AG10803 (cell line): ENCODE measurements at places on chromosomes 6 and 20.

DNA sequence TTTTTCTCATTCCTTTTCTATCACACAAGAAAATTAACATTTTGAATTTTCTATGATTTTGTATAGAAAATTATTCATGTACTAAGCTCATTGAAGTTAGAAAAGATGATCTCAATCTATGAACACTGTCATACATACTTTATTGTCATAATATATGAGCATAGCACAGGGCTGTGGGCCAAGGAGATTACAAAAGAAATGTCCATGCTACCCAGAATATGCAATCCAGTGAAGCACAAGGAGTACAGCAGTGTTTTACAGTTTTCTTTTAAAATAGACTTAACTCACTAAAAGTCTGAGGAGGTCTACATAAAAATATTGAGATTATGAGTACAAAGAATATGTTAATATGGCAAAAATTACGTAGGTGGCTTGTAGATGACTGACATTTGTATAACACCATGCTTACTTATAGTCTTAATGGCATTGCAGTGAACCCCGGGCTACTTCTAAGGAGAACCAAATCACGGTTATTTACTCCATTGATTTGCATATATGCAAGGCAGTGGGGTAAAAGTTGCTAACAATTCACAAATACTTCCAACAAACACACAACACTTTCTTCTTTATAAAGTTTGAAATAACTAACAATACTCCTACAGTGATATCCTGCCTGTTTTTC lies 257.1 kb downstream of the BCKDHB start:
- DNase-seq = peak; percentile 68

DNA sequence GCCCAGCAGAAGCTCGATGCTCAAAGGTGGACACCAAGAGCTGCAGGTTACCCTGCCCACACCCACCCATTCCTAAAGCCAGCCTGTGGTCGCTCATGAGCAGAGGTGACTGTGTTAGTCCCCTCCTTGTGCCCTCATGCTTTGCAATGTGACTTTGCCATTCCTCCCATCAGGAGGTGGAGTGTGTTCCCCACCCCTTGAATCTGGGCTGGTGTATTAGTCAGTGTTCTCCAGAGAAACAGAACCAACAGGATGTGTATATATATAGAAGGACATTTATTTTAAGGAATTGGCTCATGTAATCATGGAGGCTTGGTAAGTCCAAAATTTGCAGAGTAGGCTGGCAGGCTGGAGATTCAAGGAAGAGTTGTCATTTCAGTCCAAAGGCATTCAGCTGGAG lies 54.4 kb upstream of the RNF24 start:
- DNase-seq = peak; percentile 37

- no peak for DNase-seq
These were observed 289.9 kb upstream of the MMS22L start for GRCh38 chr6:97572943-97573342.

GRCh38 chr6:25297823-25298522 lies 18.8 kb downstream of the CARMIL1 start:
- no peak for DNase-seq

DNA sequence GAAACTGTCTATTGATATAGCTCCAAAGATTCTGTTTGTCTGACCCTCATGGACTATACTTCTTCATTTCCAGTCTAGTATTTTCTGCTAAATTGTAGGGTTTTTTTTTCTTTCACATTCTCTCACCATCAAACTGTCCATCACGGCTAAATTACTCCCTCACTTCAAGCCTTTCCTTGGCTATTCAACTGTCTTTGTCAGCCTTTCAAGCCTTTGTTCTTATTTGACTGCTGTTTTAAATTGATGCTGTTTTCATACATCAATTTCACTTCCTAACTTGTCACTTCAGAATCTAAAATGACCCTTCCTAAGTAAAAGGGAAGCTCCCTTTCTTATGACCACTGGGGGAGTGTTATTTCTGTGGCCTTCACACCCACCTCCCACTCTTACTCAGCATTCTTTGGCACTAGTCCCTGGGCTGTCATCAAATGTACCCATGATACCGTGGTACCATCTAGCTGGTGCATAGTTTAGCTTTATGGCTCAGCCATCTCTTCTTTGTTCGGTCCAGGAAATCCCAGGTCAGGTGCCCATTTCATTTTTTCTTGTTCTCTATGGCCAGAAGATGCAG lies 8.6 kb downstream of the GJA1 start:
- DNase-seq = peak; percentile 17

DNA sequence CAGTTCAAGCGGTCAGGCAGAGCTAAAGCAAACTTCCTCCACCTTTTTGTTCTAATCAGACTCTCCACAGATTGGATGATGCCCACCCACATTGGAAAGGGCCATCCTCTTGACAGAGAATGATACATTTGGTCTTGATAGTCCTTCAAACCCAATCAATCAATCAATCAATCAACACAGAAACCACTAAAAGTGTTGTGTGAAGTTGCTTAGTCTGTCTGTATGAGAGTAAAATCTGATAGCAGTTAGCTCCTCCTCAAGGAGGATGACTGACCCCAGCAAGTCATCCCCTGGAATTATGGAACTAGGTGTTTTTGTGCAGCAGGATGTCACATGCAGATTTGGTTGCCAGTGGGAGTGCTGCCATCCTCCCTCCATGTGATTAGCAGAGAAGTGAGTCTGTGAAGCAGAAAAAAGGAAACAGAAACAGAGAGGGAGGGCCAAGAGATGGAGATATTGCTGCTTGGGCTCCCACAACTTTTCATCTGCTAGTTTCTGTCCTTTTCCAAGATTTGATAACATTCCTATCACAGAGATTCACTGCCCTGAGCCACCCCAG lies 32.0 kb upstream of the SSTR4 start:
- no peak for DNase-seq
